ENCODE measurements at places on chromosomes 3 and 15. TPM values are rescaled to one million over a fixed set of nuclear protein-coding genes. Genes with fewer than 3 reads are reported as not detected.
A peak's percentile ranks its signal among the peaks of the same experiment; 100 is the strongest.

The IL17RB gene
- total RNA-seq = not detected

DNA sequence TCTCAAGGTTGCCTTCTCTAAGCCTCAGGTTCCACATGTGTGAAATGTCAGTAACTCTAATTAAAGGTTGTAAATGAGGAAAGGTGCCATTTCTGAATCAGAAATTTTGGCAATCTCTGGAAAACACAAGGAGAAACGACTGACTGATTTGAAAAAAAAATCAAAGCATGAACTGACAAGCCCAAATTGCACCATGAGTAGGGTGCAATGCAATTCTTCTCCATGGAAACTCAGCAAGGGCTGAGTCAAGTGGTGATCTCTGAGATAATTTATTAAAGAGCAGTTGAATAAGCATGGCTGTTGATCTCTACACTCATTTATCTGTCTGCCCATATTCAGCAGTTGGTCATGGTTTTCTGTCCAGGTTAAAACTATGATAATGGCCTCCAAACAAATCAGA, 201.6 kb upstream of the CMC1 start:
- no peak overlapping the region for H3K4me3 ChIP-seq
- no peak for DNase-seq
- no peak overlapping the region for H3K27ac ChIP-seq
- no peaks in the 10 kb centered on the region for H3K36me3 ChIP-seq

The APOD gene
- total RNA-seq = 0.56 TPM

- no peak overlapping the region for H3K4me3 ChIP-seq
- no peak for DNase-seq
- no peak overlapping the region for H3K27ac ChIP-seq
Measured at GRCh38 chr3:146256851-146257486, 6.1 kb upstream of the PLSCR4 start.

DNA sequence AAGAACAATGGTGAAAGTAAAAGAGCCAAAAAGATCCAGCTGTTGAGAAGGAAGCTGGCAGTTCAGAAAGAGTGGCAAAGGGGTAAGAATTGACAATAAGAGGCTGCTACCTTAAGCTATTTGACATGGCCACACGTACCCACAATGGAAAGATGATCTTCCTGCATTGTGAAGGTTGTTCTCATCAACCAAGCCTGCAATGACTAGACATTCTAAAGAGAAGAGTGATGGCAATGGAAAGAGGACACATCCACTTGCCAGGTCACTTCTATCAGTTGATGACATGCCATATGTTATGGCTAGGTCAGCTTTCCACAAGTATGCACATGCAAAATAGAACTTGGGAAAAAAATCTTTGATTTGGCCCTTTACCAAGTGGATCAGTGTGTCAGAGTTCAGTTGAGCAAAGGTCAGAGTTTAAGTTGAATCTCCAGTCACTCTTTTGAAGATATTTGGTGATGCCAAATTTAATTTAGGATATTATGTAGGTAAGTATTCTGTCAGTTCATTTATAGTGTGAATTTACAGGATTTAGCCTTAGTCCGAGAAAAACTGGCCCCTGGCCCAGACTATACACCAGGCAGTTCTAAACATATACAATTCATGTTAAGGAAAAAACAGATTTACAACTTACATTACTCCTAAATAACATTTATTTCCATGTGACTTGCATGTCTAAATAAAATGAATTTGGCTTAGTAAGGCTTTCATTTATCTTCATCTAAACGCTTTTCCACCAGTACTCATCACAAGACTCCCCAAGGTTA, 104.9 kb upstream of the FLNB start:
- H3K4me1 ChIP-seq = no peaks in the 10 kb centered on the region
- H3K27ac ChIP-seq = no peak overlapping the region
- no peak overlapping the region for H3K4me3 ChIP-seq
- peaks cover 12% of the 10 kb centered on the region for H3K36me3 ChIP-seq
- DNase-seq = no peak
- H3K27me3 ChIP-seq = no peaks in the 10 kb centered on the region

The IQGAP1 gene
- 90.3 TPM for total RNA-seq

DNA sequence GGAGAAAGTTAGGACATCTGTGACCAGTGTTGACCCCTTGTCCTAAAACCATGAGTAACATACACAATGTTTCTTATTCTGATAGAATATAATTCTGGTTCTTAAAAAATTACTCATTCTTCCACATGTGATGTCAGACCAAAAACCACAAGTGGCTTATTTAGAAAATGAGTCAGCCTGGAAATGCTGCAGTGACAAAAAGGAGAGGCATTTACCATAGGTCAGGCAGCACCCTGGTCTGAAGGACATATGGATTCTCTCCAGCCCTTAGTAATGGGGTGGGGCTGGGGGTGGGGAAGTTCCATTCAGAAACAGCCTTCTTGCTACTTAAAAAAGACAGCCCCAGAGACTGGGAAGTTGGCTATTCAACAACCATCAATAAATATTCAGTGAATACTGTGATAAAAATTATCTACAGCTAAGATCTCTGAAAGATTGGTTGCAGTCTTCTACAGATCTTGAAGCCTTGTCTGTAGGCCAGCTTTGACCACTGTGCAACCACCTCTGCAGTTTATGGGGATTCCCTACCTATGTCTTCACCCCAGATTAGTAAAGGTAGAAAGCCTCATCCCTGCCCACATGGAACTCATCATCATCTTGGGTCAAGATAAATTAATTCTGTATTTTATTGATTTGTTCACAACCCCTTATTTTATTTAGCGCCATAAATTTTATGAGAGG, 34.9 kb upstream of the TIMP4 start:
- no peaks in the 10 kb centered on the region for H3K27me3 ChIP-seq
- H3K36me3 ChIP-seq = no peaks in the 10 kb centered on the region
- DNase-seq = no peak
- H3K4me3 ChIP-seq = no peak overlapping the region

The CCDC33 gene
- not detected for total RNA-seq

DNA sequence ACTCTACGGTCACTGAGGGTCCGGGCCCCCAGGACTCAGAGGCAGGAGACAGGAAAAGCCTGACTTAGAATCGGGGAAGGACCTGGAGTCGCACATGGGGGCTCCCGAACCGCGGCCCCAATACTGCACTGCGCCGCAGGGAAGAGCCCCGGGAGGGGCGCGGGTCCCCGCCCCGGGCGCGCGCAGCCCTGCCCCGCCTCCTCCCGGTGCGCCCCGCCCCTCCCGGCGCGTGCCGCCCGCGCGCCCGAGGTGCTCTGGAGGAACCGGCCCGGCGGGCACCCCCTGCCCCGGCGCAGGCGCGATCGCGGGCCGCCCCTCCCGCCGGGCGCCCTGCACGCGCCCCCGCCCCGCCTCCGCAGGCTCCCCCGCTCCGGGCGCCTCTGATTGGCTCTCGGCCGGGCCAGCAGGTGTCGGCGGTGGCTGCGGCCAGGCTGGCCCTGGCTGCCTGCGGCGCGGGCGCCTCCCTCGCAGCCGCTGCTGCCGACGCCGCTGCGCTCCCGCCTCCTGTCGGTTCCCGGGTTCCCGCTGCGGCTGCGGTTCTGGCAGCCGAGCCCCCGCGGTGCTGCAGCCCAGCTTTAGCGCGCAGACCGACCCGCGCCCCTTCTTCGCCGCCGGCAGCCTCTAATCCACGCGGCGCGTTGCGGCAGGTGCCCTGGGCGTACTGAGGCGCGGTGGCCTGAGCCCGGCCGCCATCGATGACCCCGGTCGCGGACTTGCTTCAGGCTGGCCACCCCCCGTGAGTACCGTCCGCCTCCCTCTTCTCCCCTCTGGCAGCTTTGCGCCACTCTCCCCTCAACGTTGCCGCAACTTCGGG, at the start of gene MYRIP:
MYRIP (plus strand) TSS at position 429 of the 814 bp plus-strand sequence. CDS start 91,208 bp downstream, outside the sequence.
- H3K4me3 ChIP-seq = no peak within 1 kb of the TSS
- H3K4me1 ChIP-seq = no peaks in the 10 kb centered on the region
- no peaks in the 10 kb centered on the region for H3K27me3 ChIP-seq
- no peaks in the 10 kb centered on the region for H3K36me3 ChIP-seq
- no peak for DNase-seq

The CYP19A1 gene
- total RNA-seq = not detected

GRCh38 chr3:69930564-69930963, 69.0 kb upstream of the SAMMSON start:
- no peaks in the 10 kb centered on the region for H3K27me3 ChIP-seq
- DNase-seq = no peak
- H3K27ac ChIP-seq = no peak overlapping the region
- no peak overlapping the region for H3K4me3 ChIP-seq
- H3K4me1 ChIP-seq = no peaks in the 10 kb centered on the region

The RAB43 gene
- total RNA-seq = 108 TPM

DNA sequence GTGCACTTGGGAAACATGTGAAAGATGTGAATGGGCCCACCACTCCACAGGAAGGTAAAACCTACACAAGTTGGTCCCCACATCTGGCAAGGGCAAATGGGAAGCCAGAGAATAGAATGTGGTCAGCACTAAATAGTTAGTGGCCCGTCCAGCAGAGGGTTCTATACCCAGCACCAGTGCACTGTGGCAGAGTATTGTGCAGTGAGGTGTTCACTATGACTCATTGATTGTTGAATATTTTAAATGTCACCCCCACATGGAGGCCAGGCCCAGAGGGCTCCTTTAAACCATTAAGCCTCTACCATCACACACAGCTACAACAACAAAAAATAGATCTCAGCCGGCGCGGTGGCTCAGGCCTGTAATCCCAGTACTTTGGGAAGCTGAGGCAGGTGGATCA, 11.7 kb downstream of the FRMD5 start:
- H3K4me1 ChIP-seq = no peaks in the 10 kb centered on the region
- no peaks in the 10 kb centered on the region for H3K27me3 ChIP-seq
- no peak overlapping the region for H3K4me3 ChIP-seq
- no peaks in the 10 kb centered on the region for H3K36me3 ChIP-seq
- no peak for DNase-seq
- no peak overlapping the region for H3K27ac ChIP-seq

DNA sequence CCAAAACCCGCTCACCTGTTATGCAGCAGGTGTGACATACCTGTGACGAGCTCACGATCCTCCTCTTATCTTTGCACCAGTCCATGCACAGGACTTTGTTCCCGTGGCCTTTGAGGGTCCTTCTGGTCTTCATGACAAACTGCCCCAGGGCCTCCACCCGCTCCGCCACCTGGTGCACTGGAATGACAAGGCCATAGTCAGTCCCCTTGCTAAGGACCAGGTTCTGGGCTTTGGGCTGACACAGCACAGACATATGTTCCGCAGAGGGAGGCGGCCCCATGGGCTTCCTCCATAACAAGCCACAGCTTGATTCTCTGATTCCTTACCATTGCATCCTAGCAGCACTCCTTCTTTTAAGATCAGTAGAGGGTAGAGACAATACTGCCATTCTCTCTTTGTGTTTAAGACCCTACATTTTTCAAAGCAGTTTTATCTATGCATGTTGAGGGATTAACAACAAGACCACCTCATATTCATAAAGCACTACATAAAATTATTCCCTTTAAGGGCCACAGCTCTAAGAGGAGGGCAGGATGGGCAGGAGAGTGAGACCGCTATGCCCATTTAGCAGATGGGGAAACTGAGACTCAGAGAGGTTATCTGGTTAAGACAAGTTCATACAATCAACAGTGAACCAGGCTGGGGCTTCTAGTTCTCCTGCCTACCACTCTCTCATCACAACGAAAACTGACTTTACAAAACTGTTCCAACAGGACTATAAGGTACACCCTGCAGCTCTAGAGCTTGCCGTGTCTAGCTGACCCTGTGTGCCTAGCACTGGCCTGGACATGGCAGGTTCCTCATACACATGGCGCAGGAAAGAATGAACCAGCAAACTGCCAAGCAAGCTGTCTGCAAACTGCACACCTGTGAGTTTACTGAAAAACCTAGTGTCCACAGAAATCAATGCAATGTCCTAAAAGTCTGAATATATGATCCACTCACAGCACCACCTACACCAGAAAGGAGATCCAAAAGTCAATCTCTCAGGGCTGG, 37.0 kb downstream of the GNB5 start:
- H3K4me3 ChIP-seq = no peak overlapping the region
- H3K27ac ChIP-seq = no peak overlapping the region
- no peaks in the 10 kb centered on the region for H3K4me1 ChIP-seq
- no peaks in the 10 kb centered on the region for H3K27me3 ChIP-seq
- peaks cover 49% of the 10 kb centered on the region for H3K36me3 ChIP-seq
- no peak for DNase-seq

DNA sequence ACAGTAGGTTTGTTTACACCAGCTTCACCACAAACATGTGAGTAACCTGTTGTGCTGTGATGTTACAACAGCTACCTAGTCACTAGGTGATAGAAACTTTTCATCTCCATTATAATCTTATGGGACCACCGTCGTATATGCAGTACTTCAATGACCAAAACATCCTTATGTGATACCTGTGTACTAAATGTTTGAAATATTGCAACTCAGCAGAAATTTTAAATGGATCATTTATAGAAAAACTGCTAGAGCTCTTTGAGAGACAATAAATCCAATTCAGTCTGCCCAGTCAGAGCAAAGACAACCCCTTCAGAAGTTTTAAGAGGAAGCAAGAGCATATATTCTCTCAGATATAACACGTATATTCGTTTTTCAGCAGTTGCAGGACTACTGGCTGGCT, 73.4 kb downstream of the THBS1 start:
- H3K27ac ChIP-seq = no peak overlapping the region
- no peaks in the 10 kb centered on the region for H3K27me3 ChIP-seq
- DNase-seq = no peak
- H3K4me3 ChIP-seq = no peak overlapping the region

DNA sequence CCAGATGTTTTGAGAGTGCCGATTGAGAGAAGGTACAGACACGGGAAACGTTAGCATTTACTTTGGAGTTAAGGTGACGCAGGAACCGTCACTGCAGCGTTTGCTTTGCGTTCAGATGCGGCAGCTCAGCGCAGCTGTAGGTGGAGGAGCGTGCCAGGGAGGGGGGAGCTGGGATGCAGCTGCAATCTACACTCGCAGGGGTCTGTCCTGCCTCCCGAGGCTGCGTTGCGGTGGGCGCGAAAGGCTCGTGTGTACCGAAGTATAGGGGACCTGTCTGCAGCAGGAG, 425 bp upstream of the FYTTD1 start:
- H3K4me1 ChIP-seq = peaks cover 27% of the 10 kb centered on the region
- H3K27ac ChIP-seq = peak overlapping the region; percentile 94
- H3K36me3 ChIP-seq = peaks cover 7% of the 10 kb centered on the region
- peak overlapping the region; percentile 85 for H3K4me3 ChIP-seq
- DNase-seq = peak; percentile 86

- H3K4me1 ChIP-seq = no peaks in the 10 kb centered on the region
- H3K36me3 ChIP-seq = no peaks in the 10 kb centered on the region
- H3K27ac ChIP-seq = no peak overlapping the region
- DNase-seq = no peak
Measured at GRCh38 chr15:42042602-42043400, 22.0 kb upstream of the PLA2G4E start.

DNA sequence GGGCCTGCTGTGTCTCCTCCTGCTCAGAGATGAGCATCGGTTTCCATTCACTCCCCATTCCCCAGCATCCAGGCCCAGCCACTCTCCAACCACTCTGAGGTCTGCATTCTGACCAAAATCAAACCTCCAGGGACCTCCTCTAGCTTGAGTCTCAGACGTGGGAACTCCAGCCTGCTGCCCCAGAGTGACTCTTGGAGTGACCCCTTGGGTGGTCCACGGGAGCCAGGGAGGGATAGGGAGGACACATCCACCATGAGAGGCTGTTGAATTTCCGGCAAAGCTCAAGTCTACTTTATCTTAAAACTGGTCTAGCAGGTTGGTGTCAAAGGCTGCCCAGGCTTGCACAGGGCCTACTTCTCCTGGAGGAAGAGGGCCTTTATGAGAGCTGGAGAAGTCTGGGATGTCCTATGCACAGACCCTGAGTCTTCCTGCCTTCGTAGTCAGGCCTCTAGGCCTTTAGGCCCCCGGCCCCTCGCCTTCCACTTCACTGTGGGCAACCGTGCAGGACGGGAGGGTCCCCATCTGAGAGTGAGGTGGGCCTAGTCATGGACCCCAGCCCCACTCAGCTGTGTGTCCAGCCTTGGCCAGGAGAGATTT, 8.9 kb downstream of the CISH start:
- H3K4me1 ChIP-seq = peaks cover 87% of the 10 kb centered on the region
- no peak for DNase-seq
- no peak overlapping the region for H3K4me3 ChIP-seq
- peak overlapping the region; percentile 93 for H3K27ac ChIP-seq
- no peaks in the 10 kb centered on the region for H3K27me3 ChIP-seq

The SLCO2A1 gene
- total RNA-seq = not detected
